Osteoblast (primary cell): ENCODE measurements at places on chromosomes 4 and X. TPM values are rescaled to one million over a fixed set of nuclear protein-coding genes. Genes with fewer than 3 reads are reported as not detected.

DNA sequence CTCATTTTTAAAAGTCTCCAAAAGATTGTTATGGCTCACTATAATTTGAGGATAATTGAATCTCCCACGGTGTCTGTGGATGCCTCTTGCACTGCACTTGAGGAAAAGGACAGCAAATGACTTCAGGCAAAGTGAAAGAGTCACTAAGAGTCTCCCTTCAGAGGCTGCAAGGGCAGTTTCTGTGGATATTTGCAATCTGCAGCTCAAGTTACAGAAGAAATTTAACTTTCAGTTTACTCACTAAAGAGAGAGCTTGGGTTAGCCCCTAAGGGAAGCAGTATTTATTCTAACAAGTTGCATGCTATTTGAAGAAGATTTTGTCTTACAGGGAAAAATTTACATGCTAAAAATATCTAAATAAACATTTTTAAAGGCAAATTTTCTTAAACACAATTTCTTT lies 912.0 kb upstream of the TENM3 start:
- no peak overlapping the region for H3K27ac ChIP-seq
- H3K4me1 ChIP-seq: no peaks in the 10 kb centered on the region
- no peaks in the 10 kb centered on the region for H3K36me3 ChIP-seq
- no peak for DNase-seq
- no peak overlapping the region for H3K4me3 ChIP-seq

DNA sequence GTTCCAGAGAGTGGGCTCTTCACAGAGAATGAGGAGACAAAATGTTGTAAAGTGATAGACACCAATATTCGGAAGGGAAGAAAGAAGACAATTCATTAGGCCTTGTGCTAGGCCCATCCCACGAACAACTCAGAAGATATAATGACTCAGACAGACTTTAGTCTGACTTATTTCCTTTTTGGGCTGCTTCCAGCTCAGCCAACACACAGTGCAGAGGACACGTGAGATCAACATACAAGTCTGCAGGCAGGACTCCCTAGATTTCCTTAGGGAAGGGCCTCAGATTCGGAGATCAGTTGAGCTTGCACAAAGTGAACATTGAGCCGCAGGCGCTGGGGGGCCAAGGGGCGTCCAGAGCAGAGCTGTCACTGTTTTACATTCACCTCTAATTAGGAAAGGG lies 290.7 kb upstream of the TENM3 start:
- peaks cover 27% of the 10 kb centered on the region for H3K4me1 ChIP-seq
- H3K36me3 ChIP-seq: no peaks in the 10 kb centered on the region
- H3K27ac ChIP-seq: peak overlapping the region; percentile 69
- H3K4me3 ChIP-seq: no peak overlapping the region

DNA sequence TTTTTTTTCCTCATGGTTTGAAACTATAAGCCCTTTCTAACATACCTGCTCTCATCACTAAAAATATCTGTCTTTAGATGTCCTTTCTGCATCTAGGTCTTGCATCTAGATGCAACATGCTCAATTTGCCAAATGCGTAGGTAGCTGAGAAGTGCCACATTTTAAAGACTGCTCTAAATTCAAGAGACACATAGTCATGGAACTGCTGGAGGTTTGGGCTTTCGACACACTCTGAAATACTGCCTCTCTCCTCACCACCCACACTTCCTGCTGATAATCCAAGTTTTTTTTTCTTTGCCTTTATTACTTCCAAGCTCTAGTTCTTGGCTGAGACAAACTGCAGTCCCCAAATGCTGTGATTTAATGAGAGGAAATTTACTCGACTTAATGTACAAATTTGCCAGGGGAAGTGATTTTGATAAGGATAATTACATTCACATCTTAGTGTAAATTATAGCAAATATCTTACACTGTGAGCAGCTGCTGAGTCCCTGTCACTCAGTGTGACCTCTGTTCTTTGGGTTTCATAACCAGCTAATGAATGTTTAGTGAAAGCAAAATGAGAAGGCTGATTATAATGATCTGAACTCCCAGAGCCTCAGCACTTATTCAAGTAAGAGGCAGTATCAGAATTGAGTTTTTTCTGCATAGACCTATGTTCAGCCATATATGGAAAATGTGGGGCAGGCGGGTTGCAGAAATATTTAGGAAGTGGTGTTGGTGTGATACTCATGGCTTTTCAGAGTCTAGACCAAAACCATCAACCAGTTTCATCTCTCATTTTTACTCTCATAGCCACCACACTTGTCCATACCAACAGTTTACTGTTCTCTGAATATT lies 31.3 kb downstream of the DRD5 start:
- no peak overlapping the region for H3K4me3 ChIP-seq
- H3K36me3 ChIP-seq: no peaks in the 10 kb centered on the region
- no peaks in the 10 kb centered on the region for H3K27me3 ChIP-seq
- H3K27ac ChIP-seq: no peak overlapping the region
- no peak for DNase-seq
- no peaks in the 10 kb centered on the region for H3K4me1 ChIP-seq

GRCh38 chr4:16142598-16143310 lies 58.9 kb upstream of the PROM1 start:
- H3K27ac ChIP-seq: no peak overlapping the region
- no peaks in the 10 kb centered on the region for H3K36me3 ChIP-seq
- H3K4me1 ChIP-seq: peaks cover 13% of the 10 kb centered on the region

DNA sequence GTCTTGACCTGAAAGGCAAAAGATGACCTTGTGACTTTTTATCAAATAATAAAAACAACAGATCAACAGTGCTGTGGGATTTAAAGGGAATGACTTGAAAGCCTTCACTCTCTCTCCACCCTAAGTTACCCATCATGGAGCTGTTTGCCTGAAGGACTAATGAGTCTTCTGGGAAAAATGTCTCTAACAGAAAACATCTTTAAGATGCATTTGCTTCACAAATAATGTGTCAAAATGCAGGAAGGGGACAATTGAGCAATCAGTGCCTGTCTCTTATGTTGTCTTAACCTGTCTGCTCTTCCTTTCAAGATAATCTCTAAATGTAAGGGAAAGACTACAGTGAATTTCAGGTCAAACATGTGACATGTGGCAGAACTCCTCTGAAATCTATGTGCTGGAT lies 766.6 kb downstream of the PDHA2 start:
- H3K36me3 ChIP-seq: no peaks in the 10 kb centered on the region
- no peaks in the 10 kb centered on the region for H3K4me1 ChIP-seq
- H3K27me3 ChIP-seq: no peaks in the 10 kb centered on the region
- no peak overlapping the region for H3K27ac ChIP-seq

DNA sequence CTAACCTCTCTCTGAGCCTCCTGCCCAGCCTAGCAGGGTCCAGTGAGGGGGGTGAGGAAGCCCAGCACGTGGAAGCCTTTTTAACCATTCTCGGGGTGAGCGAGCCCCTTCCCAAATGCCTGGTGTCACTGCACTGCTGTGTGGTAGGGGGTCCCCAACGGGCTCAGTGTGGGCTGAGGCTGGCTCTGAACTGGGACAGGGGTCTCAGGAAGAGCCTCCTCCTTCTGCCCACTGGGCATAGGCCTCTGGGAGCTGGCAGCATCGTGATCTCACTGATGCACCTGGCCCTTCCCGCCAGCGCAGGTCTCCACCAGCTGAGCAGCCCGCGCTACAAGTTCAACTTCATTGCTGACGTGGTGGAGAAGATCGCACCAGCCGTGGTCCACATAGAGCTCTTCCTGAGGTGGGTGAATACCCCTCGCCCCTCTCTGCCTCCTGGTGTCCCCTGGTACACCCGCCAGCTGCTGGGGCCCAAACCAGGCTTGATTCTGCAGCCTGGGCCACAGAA lies 12.6 kb downstream of the HTRA3 start:
- H3K27me3 ChIP-seq: no peaks in the 10 kb centered on the region
- no peak overlapping the region for H3K4me3 ChIP-seq
- H3K36me3 ChIP-seq: no peaks in the 10 kb centered on the region
- peaks cover 19% of the 10 kb centered on the region for H3K4me1 ChIP-seq
- no peak overlapping the region for H3K27ac ChIP-seq

GRCh38 chrX:133151336-133151735 lies 54.4 kb upstream of the USP26 start:
- H3K4me3 ChIP-seq: no peak overlapping the region
- no peaks in the 10 kb centered on the region for H3K36me3 ChIP-seq
- peaks cover 7% of the 10 kb centered on the region for H3K27me3 ChIP-seq
- H3K27ac ChIP-seq: no peak overlapping the region
- DNase-seq: no peak

FSTL5 gene
- total RNA-seq: not detected in 2 replicates

MAGEB10 gene
- not detected in 2 replicates for total RNA-seq

TMPRSS11D gene
- total RNA-seq: not detected in 2 replicates
